ENCODE measurements at places on chromosomes 1 and 21. TPM values are rescaled to one million over a fixed set of nuclear protein-coding genes. Genes with fewer than 3 reads are reported as not detected.

The GREM2 gene
- 6.0 TPM for total RNA-seq

- DNase-seq = no peak
These were observed 162.8 kb downstream of the FASLG start for GRCh38 chr1:172821609-172822274.

- no peak for DNase-seq
These were observed 74.7 kb upstream of the EFHD2 start for GRCh38 chr1:15334995-15335394.

GRCh38 chr1:59366346-59366745, 69.5 kb downstream of the FGGY start:
- no peak for DNase-seq

The OSCP1 gene
- total RNA-seq = 2.5 TPM

The EDARADD gene
- total RNA-seq = 0.48 TPM

DNA sequence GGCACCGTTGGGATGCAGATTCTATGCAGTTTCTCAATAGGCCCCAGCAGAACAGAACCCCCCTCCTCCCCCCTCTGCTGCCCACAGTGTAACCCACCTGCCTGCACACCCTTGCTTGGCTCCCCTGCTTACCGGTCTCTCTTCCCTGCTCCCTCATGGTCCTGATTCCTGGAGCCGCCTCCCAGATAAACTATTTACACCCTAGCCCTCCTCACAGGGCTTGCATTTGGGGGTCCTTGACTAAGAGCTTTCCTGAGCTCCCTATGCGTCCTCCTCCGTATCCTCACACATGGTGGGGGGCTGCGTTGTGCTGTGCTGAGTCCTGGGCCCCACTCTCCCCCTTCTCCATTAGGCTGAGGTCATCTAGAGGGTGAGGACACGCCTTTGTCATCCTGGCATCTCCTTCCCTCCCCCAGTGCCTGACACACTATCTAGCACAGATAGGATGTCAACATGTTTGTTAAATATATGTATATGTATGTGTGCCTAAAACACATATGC, 121.9 kb downstream of the GRIK3 start:
- DNase-seq = no peak

- DNase-seq = peak; percentile 43
These were observed 54.5 kb upstream of the PTGFRN start for GRCh38 chr1:116855191-116855619.

- DNase-seq = no peak
These were observed 8.3 kb upstream of the C8B start for GRCh38 chr1:56973923-56974742.

DNA sequence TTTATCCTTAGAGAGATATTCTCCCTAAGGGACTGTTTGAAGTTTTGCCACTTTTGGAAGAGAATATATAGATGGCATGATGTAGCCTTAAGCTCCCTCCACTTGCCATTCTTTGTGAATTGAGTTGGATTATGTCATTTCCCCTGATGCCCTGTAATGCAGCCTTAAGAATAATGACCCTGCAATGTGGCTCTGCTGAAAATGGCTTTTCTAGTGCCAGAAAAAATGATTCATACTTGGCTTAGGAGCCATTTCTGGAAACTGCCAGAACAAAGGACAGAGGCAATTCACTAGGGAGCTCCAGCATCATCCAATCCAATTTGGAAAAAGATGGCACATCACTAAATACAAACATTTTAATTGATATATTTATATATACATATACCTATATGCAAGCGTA, 265.3 kb downstream of the SPATA17 start:
- no peak for DNase-seq

DNA sequence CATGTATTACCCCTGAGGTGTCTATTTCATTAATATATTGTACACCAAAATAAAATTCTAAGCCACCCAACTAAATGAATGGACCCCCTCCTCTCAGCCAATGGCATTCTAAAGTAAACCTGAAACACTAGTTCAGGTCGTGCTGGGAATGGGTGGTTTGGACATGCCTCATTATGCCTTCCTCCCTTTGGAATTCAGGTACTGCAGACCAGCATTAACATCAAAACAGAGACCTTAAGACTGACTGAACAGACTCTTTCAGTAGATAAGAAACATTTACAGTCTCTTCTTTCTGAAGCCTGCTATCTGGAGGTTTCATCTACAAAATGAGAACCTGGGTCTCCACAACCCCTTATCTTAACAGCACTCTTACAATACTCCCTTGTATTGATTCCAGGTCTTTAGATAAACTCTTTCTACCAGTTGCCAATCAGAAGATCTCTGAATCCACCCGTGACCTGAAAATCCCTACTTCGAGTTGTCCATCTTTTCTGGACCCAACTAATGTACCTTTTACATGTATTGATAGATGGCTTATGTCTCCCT, 93.6 kb downstream of the PKN2 start:
- no peak for DNase-seq

DNA sequence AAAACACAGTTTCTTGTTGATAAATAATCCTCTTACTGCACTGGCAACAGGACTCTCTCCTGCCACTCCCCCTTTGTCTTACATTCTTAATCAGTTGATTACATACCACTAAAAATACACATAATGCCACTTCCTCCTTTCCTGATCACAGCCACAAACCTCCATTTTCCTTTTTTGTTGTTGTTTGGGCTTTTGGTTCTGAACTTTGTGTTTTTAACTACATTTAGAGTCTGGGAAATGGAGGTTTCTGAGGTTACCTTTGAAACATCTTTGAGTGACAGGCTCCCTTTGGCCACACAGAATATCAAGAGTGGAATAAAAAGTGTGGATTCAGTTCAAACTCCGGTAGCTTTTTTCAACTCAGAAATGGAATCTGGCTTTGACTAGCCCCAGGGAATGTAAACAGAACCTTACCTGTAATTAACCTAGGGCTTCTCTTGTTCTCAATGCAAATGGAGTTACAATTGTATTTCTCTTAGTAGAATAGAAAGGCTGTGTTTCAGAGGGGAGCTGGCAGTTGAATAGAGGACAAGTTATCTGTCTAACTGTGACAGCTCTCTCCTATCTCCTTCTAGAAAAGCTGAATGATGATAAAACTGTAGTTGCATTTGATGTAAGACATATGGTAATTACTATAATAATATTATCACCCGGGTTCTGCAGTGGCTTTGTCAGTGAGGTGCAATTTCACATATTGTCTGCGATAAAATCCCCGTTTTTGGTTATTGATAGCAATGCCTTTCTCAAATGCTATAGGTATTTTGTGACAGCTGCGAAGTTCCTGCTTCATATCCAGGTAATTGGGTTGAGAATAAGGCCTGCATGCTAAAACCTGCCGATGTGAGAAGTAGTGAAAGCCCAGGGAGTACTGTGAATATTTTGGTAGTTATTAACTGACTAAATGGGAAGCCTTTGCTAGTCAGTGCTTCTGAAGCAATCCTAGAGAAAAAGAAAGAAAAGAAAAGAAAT, 66.9 kb downstream of the ST6GALNAC5 start:
- no peak for DNase-seq

The GRHL3 gene
- not detected for total RNA-seq

DNA sequence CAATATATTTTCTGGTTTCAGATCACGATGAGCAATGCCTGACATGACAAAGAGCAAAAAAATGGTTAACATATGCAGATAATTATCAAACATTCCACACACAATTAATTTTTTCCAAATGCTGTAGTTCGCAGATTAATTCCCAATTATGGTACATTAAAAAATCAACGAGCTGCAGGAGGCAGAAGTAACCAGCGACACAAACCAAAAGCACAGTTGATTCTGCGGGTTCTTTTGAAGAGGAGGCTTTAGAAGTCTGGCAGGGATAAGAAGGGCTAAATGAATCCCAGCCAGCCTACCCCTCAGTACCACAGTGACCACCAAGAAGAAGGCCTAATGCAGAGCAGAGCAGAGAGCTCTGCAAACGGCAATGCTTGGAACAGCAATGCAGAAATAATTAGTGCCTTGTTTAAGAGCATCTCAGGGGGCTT, 17.0 kb upstream of the KNCN start:
- DNase-seq = no peak

The NOS1AP gene
- total RNA-seq = 17.4 TPM

GRCh38 chr1:14923727-14924452, 229.7 kb upstream of the TMEM51 start:
- DNase-seq = peak; percentile 78

The PGLYRP3 gene
- total RNA-seq = not detected

DNA sequence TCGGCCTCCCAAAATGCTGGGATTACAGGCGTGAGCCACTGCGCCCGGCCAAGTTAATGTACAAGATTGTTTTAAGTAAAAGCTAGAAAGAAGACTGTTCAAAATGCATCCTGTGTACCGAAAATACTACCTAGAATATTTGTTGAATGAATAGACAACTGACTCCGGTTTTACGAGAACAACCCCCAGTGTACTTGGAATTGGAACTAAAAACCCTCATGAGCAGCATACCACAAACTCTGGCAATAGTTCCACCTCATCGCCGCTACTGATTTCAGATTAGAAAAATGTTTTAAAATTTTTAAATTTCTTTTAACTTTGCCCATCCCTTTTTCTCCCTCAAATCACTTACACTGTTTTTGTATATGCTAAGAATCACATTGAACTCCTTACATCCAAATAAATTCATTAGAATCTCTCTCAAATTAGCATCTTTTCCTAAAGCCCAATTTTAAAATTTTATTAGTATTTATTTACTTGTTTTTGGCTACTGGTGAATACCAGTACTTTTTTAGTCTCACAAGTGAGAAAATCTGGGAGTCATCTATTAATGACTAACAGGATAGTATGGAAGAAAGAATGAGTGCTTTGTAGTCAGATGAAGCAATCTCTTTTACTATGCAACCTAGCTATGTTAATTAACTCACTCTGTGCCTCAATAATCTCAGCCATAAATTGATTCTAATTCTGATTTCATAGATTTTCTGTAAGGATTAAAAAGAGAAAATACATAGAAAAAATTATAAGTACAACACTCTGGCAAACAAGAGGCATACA, 95.1 kb downstream of the GPATCH2 start:
- no peak for DNase-seq

GRCh38 chr1:47797575-47797974, 199.6 kb downstream of the TRABD2B start:
- no peak for DNase-seq

The MTARC1 gene
- total RNA-seq = 47.2 TPM

GRCh38 chr1:76881762-76882161, 14.5 kb downstream of the ST6GALNAC5 start:
- DNase-seq = no peak

The CNIH3 gene
- total RNA-seq = 2.5 TPM

- peak; percentile 52 for DNase-seq
These were observed 5.8 kb upstream of the C1orf159 start for GRCh38 chr1:1121611-1122077.

The WLS gene
- 182 TPM for total RNA-seq

The LAD1 gene
- total RNA-seq = 202 TPM

The SLC44A5 gene
- total RNA-seq = 4.6 TPM

The F13B gene
- total RNA-seq = not detected

DNA sequence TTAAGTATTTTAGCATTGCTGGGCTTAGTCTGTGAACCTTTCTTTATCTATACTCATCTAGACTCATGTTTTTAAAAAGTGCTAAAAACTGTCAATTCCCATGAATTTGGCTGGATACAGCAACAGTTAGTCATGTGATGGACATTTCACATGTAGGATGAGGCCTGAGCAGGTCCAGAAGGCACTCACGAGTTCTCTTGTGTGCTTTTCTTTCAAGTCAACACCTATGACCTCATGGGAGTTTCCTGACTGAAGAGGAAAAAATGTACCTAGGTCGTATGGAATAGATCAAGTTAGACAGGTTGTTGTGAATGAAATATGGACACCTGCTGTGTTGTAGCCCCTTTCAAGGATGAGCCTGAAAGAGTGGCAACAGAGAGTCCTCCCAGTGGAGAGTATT, 394.2 kb downstream of the DUSP10 start:
- no peak for DNase-seq

The SYTL1 gene
- total RNA-seq = 9.7 TPM

The WDR64 gene
- not detected for total RNA-seq

DNA sequence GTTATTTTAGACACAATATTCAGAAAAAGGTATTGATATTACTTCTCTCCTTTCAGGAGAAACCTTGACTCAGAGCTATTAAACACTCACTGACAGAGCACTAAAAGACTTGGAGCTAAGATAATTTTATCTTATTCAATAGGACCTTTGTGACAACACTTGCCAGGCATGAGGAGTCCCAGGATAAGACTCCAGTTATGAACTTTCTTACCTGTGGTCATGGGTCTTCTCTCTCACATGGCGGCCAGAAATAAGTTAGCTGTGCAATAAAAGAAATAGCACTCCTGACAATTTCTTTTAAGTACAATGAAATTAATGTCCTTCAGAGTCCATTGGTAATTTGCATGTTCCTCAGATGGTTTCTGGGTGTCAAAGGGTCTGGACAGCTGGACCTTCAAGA, 382.1 kb downstream of the BRINP3 start:
- no peak for DNase-seq

DNA sequence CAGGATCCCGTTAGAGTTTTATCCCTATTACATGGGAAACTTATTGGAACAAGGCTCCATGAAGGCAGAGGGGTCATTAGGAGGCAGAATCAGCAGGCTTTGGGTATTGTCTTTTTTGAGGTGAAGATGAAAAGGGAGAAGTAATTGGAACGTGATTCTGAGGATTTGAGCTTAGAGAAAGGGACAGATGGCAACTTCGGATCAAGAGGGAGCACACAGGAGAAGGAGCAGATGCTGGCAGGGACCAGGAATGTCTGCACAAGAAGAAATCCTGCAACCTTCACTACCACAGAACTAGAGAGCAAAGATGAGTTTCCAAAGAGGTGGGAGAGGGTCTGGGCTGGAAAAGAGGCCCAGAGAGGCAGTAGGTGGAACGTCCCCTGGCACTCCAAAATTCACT, 202.8 kb downstream of the RRAGC start:
- no peak for DNase-seq

DNA sequence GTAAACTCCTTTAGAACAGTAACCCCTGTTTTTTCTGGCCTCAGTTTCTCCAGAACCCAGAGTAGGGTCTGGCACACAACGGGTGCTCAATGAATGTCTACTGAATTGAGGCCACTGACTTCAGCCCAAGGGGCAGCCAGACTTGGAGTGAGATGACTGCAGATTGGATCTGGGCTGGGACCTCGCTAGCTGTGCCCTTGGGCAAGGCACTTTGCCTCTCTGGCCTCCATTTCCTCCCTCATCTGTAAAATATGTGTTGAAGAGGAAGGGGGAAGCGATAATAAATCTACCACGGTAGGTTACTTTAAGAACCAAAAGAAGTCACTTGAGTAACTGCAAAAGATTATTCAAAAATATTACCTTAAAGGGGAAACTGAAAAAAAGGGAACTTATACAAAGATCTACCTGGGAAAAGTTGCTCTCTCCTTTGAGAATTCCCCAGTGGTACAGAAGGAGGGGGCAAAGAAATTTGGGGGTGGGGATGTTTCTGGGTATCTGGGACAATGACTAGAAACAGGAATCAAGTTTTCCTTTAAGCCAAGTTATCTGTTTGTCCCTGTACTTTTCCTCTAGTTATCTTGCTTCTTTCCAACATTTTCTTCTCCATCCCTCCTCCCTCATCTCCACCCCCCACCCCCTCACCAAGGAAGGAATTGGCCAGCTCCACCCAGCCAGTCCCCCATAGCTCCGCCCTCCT, 394 bp upstream of the GRHL3 start:
- no peak for DNase-seq

DNA sequence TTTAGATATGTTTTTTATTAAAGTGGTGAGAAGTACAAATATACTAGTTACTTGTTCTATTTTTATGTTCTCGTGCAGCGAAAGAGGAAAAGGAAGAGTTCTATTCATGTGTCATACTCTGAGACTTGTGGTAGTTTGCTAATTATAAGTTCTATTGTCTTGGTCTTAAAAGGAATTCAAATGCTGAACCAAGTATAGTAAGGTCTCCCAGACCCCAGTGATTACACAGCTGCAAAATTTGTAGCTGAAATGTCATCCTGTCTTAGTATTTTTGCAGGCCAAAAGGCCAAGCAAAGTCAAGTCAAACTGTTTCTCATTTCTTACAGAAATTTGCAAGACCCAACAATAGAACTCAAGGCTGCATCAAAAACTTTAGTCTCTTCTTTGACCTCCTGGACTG, 268.7 kb downstream of the CHRM3 start:
- no peak for DNase-seq

All from mucosa of descending colon (tissue), 3 donors.